ENCODE measurements at places on chromosomes 11 and 22.
A peak's percentile ranks its signal among the peaks of the same experiment; 100 is the strongest.

DNA sequence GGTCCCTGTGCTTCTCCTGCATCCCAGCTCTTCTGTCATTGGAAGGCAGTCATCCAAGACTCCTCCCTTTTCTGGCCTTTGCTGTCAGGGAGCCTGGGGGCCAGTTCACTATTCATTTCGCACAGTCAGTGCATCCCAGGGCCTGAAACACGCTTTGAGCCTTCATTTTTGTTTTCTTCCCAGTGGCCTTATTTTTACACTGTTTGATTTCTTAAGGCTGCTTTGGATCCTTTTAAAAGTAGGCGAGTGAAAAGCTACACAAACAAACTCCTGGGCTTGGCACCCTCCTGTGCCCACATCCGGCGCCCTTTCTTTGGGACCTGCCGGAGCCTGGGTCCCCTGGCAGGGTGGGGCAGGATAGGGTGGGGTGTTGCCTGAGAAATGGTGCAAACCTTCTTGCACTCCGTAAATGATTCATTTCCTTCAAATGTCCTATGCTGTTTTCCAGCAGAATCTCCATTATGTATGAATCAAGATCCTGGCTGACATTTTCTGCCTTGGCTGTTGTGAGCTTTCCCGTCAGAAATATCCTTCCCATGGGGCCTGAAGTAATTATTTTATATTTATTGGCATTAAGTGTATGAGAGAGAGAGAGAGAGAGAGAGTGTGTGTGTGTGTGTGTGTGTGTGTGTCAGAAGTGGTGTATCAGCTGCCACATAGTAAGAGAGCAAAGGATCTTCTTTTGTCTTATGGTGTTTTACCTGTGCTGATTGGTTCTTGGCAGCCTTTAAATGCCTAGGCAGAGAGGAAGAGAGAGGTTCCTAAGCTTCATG is 45.6 kb downstream of the BCR start:
- peak; percentile 56 for DNase-seq

GRCh38 chr11:135027461-135027860 is 615.4 kb upstream of the B3GAT1 start:
- DNase-seq: no peak

DNA sequence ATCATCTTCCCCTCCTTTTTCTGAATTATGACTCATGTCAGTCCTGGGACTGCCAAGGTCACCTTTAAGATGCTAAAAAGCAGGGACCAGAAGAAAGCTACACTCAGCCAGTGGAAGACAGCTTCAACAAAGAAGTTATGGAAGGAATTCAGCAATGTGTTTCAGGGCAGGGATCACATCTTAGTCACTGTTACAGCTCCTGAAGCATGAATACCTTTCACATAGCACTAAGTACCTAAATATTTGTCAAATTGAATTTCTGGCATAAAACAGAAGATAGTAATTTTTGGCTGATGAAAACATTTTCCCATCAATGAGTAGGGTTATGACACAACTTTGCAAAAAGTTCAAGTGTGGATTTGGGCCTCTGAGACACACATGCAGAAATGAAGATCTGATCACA is 5.2 kb downstream of the DDB1 start:
- DNase-seq: no peak

DNA sequence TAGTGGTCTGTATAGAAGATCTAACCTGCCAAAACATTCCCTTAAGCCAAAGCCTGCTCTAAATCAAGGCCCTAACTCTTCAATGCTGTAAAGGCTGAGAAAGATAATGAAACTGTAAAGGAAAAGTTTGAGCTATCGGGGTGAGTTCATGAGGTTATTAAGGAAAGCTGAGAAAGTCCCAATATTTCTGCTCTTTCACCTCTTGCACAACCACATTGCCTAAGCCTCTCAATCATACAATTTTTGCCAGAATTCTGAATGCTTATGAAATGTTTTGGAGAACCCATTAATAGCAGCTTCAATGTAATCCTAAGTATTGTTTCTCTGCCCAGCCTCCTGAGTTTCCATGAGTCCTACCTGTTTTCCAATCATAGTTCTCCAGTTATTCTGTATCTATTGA is 373.2 kb downstream of the LUZP2 start:
- DNase-seq: no peak

- no peak for DNase-seq
These were observed 18.7 kb downstream of the CRELD2 start for GRCh38 chr22:49936973-49937757.

Data from CD4-positive, alpha-beta T cell treated with Interferon alpha-2 for 1 hour (primary cell).